ENCODE measurements at places on chromosomes 3 and 15.
A peak's percentile ranks its signal among the peaks of the same experiment; 100 is the strongest.

GRCh38 chr3:9617056-9617455 is 32.2 kb upstream of the MTMR14 start:
- no peak for DNase-seq
- no peak overlapping the region for H3K4me3 ChIP-seq
- no peak overlapping the region for H3K27ac ChIP-seq
- H3K4me1 ChIP-seq = no peaks in the 10 kb centered on the region

- no peaks in the 10 kb centered on the region for H3K36me3 ChIP-seq
- H3K4me1 ChIP-seq = no peaks in the 10 kb centered on the region
- DNase-seq = no peak
- no peak overlapping the region for H3K27ac ChIP-seq
These were observed 24.1 kb upstream of the MRPS22 start for GRCh38 chr3:139319428-139320402.

DNA sequence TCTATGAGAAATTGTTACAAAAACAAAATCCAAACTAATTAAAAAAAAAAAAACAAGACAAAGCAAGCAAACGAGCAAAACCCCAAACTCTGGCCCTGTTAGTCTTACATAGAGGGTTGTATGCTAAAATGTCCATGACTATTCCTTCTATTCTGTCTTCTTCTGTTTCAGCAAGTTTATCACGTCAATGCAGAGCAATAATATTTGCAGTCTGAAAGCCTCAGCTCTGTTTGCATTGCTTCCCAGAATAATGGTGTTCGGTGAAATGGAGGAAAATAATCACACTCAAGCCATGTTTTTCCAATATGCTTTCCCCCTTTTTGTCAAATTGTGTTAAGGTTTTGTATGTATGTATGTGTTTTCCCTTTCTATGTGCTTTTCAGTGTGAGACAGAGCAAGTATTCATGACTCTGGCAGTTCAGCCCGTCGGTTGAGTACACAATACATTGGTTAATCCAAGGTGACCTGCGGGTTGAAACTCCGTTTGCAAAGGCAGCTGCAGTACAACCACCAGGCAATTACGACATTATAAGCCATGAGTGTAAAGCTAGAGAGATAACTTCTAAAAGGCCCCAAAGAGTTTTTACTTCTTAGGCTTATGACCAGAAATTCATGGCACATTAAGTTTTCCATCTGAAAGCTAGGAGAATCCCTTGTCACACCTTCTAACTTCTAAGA is 34.9 kb upstream of the MAGI1 start:
- no peaks in the 10 kb centered on the region for H3K36me3 ChIP-seq
- no peaks in the 10 kb centered on the region for H3K27me3 ChIP-seq
- no peak for DNase-seq
- no peak overlapping the region for H3K4me3 ChIP-seq
- no peaks in the 10 kb centered on the region for H3K4me1 ChIP-seq
- no peak overlapping the region for H3K27ac ChIP-seq

DNA sequence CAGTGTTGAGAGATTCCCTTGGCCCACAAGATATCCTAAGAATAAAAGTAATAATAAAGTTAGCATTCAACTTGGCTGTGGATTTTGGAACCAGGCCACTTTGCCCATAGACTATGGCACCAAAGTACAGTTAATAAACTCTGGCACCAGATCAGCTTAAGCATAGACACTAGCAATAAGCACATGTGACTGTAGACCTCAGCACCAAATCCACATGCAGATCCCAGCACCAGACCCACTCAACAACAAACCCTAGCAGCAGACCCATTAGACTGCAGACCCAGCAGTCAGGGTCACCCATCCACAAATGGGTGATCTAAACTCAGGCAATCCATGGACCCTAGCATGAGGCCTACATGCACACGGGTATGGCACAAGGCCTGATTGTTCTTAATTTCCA is 384.8 kb upstream of the CADM2 start:
- H3K27me3 ChIP-seq = no peaks in the 10 kb centered on the region
- H3K4me3 ChIP-seq = no peak overlapping the region
- no peaks in the 10 kb centered on the region for H3K4me1 ChIP-seq
- H3K27ac ChIP-seq = no peak overlapping the region

DNA sequence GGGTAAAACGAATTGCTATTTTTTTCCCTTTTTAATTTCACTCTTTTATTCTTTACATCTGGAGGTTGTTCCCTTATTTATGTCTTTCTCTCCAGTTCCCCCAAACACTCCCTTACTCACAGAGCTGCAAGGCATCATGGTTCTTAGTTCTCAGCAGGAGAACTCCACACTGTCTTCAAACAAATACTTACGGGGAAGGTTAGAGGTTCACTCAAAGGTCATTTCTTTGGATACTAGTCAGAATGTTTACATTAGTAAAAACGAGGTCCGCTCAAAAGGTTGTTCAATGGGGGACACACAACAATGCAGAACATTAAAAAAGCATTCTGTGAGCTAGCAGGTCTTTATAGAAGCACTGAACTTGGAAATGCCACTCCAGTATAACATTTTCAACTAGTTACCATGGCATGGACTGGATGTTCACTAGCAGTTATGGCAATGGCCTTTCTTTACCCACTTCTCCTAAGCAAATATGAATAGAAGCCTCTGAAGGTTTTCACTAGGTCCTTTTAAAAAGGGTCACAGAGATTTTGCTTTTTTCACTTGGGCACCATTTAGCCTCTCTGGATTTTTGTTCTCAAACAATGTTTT is 201.7 kb downstream of the MEIS2 start:
- no peaks in the 10 kb centered on the region for H3K4me1 ChIP-seq
- DNase-seq = no peak
- H3K36me3 ChIP-seq = no peaks in the 10 kb centered on the region

DNA sequence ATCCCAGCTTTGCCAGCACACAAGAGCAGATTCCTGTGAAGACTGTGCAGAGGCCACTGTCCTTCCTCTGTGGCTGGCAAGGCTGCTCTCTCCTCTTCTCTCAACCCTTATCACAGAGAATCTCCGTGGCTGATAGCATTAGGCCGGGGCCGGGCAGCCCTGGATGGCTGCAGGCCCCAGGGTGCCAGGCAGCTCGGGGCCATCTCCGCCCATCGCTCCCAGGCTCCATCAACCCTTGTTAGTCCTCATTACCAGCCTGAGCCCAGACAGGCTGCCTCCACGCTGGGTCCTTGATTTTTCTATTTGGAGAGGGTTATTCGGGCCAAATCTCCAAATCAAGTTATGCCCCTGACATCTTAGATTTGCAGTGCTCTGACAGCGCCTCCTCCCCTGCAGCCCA is 39.1 kb downstream of the MRPL46 start:
- no peak for DNase-seq
- H3K4me1 ChIP-seq = no peaks in the 10 kb centered on the region
- H3K27me3 ChIP-seq = peaks cover 57% of the 10 kb centered on the region
- H3K36me3 ChIP-seq = no peaks in the 10 kb centered on the region
- no peak overlapping the region for H3K4me3 ChIP-seq

- peak overlapping the region; percentile 9 for H3K27ac ChIP-seq
- no peaks in the 10 kb centered on the region for H3K27me3 ChIP-seq
- no peak for DNase-seq
- no peak overlapping the region for H3K4me3 ChIP-seq
- peaks cover 59% of the 10 kb centered on the region for H3K4me1 ChIP-seq
- peaks cover 24% of the 10 kb centered on the region for H3K36me3 ChIP-seq
These were observed 2.8 kb downstream of the THOC7 start for GRCh38 chr3:63860776-63861175.

DNA sequence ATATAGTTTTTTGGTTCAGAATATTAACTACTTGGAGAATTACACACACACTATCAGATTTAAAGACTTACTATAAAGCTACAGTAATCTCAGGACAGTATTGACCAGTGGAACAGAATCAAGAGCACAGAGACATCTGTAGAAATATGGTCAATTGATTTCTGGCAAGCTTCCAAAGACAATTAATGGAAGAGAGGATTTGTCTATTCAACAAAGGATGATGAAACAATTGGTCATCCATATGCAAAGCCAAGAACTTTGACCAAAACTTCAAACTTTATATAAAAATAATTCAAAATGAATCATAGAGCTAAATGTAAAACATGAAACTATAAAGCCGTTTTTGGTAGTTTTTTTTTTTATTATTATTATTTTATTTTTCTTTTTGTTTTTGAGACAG is 29.8 kb upstream of the MB21D2 start:
- H3K27ac ChIP-seq = no peak overlapping the region
- H3K4me1 ChIP-seq = no peaks in the 10 kb centered on the region
- H3K36me3 ChIP-seq = no peaks in the 10 kb centered on the region
- H3K27me3 ChIP-seq = no peaks in the 10 kb centered on the region

GRCh38 chr3:178706411-178706810 is 170.2 kb downstream of the KCNMB2 start:
- H3K36me3 ChIP-seq = no peaks in the 10 kb centered on the region
- no peaks in the 10 kb centered on the region for H3K27me3 ChIP-seq
- no peak overlapping the region for H3K27ac ChIP-seq

- no peak within 1 kb of the TSS for H3K4me3 ChIP-seq
- DNase-seq = no peak
- no peaks in the 10 kb centered on the region for H3K36me3 ChIP-seq
- H3K4me1 ChIP-seq = no peaks in the 10 kb centered on the region
These were observed at the start of gene LTF for GRCh38 chr3:46464326-46465195. LTF (minus strand) TSS chr3:46464905; CDS start chr3:46464867, 38 bp downstream.

DNA sequence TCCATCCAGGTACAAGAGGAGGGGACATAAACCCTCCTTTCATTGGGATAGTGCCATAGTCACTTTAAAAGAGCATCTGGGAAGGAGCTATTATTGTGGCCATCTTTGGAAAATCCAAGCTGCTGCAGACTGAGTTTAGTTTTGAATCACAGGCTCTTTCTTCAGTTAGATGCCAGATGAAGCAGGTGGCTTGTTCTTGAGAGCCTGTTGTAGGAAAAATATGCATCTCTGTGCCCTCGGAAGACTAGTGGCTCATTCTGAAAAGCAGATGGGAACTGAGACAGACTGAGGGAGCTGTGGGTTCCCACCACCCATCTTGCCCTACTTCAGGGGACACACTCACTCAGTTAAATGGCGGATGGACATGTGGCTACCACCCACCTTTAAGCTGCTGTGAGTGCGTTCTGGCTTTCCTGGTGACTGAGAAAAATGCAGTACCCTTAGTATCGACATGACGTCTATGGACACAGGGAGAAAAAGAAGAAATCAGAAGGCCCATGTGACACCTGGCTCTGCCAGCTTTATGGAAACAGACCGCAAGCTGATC is 50.2 kb downstream of the RARB start:
- H3K36me3 ChIP-seq = no peaks in the 10 kb centered on the region
- no peaks in the 10 kb centered on the region for H3K27me3 ChIP-seq
- DNase-seq = no peak
- H3K4me3 ChIP-seq = no peak overlapping the region
- no peak overlapping the region for H3K27ac ChIP-seq

DNA sequence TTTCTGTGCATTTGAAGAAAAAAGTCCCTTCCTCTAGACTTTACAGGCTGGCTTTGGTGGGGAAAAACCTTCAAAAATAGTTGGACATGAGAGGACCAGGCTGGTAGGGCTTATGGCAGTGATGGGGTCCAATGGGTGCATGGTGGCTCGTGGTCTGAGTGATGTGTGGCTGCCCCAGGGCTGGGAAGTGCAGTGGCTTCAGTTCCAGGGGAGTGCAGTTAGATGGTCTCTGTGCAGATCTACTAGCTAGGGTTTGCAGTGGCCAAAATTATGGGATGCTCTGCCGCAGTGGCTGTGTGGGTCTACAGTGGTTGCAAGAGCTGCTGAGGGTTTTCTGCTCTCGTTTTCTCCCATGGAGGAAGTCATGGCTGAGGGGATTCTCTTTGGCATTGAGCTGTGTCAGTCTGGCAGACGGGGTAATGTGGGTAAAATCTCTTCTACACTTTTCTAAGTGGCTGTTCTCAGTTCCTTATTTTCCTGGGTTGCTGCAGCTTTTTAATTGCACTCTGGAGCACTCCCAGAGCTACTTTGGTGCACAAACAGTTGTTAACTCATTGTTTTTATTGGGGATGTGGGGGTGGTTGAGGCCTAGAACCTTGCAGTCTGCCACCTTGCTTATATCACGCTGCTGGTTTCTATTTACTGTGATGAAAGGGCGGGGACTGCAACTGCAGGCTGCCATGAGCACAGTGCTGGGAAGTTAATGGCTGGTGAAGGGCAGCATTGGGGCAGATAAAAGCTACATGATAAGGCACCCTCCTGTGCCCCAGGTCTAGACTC is 1324.6 kb downstream of the NSUN3 start:
- no peaks in the 10 kb centered on the region for H3K36me3 ChIP-seq
- no peak for DNase-seq
- no peaks in the 10 kb centered on the region for H3K27me3 ChIP-seq
- no peaks in the 10 kb centered on the region for H3K4me1 ChIP-seq
- no peak overlapping the region for H3K4me3 ChIP-seq
- no peak overlapping the region for H3K27ac ChIP-seq

DNA sequence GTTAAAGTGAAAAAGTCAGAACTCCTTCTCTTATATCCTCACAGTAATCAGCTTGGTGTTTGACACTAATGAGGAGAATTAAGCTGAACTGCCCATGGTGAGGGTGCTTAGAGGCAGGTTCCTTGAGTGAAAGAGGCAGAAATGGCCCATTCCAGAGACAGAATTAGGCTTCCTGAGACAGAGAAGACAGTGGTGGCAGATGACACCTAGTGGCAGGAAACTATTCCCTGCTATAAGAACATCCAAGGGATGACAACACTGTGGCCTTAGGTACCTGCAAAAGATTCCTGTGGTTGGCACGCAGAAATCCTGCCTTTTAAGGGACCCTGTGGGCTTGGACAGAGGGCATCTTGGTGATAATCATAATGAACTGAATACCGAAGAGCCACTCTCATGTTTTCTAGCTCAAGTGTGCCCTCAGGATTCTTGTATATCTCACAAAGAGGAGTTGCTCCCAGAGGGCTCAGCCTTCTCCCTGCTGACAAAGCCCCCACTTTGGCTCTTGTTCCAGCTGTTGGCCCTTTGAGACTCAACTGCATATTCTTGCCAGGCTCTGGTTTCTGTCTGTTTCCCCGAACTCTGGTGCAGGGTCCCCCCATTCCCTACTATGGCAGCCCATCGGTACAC is 56.0 kb downstream of the KBTBD12 start:
- peaks cover 42% of the 10 kb centered on the region for H3K27me3 ChIP-seq
- no peak for DNase-seq
- H3K4me3 ChIP-seq = no peak overlapping the region
- no peaks in the 10 kb centered on the region for H3K4me1 ChIP-seq
- no peak overlapping the region for H3K27ac ChIP-seq
- H3K36me3 ChIP-seq = peaks cover 2% of the 10 kb centered on the region

Measured in effector memory CD8-positive, alpha-beta T cell (primary cell).